Lung (tissue), 17 donors: ENCODE measurements at places on chromosomes 5 and 9. TPM values are rescaled to one million over a fixed set of nuclear protein-coding genes. Genes with fewer than 3 reads are reported as not detected.

DNA sequence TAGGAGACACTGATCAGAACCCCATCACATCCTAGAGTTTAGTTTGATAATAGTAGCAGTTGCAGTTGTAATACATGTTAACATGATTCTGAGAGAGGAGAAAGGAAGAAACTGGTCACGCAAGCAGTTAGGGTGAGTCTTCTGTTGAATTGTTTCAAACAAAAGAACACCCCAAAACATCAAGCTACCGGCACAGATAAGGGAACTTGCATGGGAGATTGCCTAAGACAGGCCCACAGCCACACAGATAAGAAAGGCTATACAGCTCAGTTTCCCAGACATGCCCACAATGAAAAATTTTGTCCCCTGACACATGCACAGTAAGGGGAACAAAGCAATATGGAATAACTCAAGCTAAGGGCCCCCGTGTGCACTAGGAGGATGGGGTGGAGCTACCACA is 15.9 kb downstream of the HSPB3 start:
- DNase-seq, result no peak

DNA sequence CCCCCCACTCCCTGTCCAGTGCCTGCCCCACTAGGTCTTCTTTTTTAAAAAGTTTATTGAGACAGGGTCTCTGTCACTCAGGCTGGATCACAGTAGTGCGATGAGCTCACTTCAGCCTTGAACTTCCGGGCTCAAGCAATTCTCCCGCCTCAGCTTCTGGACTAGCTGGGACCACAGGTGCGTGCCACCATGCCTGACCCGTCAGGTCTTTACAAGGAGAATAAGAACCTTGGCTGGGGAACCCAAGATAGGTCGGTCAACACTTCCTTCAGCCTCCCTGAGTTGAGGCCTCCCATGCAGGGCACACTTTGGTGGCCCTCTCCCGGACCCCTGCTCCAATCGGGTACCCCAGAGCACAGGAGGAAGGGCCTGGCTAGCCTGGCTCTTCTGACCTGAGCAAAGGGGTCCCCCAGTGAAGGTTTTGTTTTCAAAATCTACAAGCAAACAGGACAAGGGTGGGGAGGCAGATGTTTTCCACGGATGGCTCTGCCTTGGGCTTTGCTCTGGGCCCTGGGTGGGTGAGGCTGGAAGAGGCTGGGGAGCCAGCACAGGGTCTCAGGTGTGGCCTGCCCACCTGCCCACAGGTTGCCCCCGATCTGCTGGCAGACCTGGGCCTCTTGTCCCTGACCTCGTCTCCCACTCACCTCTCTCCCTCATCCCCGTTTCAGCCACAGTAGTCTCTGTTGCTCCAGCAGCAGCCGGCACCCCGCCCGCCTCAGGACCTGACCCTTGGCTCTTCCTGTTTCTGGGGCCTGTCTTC is 108.7 kb upstream of the PHYKPL start:
- no peak for DNase-seq

Gene POLE3
- total RNA-seq, result 31.0 TPM

Gene ARID3C
- not detected for total RNA-seq

DNA sequence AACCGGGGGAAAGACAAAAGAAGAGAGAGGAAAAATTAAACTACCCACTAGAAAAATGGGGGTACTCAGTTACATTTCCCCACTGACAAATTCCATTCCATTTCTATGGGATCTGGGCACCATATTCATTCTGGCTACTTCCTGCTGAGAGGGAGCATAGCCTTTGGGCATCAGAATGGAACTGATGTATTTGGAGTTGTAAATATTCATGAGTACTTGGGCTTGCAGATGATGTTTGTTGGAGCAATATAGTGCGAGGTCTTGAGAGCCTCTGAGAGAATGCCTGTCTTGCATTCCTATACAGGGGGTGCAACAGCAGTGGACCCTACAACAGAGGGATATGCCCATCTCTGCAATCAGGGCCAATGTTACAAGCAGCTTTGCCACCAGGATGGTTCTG is 16.7 kb downstream of the GMCL2 start:
- DNase-seq, result no peak

- peak; percentile 47 for DNase-seq
Measured at GRCh38 chr5:124740991-124741583, 5.4 kb downstream of the ZNF608 start.

Gene NSG2
- 1.6 TPM for total RNA-seq

Gene MYORG
- total RNA-seq, result 6.6 TPM

DNA sequence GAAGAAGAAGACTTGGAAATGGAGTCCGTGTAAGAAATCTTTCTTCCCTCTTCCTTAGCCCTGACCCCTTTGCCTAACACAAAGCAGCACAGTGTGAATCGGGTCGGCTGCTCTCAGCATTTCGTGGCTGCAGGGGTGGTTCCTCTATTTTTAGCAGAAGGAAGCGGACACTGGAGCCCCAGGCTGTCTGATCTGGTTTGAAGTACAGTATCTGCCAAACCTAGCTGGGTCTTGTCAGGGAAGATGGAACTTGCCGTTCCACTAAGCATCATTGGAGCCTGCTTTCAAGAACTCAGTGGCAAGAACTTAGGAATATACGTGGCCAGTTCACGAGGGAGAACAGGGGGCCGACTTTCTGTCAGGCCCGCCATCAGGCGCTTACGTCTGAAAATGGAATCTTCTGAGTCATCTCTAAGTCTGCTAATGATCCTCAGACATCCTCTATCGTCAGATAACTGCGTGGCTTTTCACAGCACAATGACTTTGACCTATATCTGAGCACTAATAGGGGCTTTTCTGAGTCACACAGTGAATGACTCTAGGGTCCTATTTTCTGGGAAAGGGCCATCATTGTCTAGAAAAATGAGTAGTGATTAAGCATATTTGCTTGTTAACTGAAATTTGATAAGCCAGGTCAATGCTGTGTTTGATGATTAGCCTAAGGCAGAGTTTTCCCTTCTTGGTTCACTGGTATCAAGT is 43.3 kb upstream of the NCS1 start:
- peak; percentile 46 for DNase-seq

Gene SLC4A9
- 0.18 TPM for total RNA-seq

DNA sequence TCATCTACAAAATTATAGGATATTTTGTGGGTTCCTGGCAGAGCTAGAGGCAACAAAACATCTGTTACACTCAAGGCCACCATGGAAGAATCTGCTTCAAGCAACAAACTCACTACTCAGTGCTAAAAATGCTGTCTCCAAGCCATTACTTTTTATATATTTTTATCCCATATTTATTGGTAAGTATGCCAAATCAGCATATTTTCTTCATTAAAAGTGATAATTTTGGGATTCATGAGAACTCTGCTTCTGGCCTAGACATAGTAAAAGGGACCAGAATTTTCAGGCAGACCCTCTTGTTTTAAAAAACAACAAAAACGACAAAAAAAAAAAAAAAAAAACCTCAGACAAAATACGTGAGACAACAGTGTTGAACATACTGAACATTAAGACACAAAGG is 236.0 kb downstream of the EDIL3 start:
- no peak for DNase-seq

Gene ZNF879
- 3.8 TPM for total RNA-seq

Gene CFAP157
- total RNA-seq, result 40.6 TPM

Gene PCDHB14
- 2.8 TPM for total RNA-seq

GRCh38 chr5:167582283-167582682 is 709.2 kb upstream of the WWC1 start:
- DNase-seq, result no peak

Gene STING1
- 204 TPM for total RNA-seq

Gene SPATA31C1
- not detected for total RNA-seq

GRCh38 chr9:91332546-91333231 is 29.0 kb downstream of the AUH start:
- peak; percentile 67 for DNase-seq

DNA sequence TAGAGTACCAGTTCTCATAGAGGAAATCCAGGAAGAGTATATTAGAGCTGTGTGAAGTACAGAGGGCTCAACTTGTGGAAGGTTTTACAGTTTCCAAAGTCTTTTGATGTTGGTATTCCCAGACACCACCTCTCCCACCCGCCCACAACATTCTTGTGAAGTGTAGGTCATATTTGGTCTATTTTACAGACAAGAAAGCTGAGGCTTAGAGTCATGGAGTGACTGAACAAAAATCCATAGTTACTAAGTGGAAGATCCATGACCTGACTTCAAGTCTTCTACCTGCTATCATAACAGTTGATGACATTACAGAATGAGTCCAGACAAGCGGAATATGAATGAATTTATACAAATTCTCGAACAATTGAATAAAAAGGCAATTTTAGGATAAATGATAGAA is 187.1 kb upstream of the RPS23 start:
- DNase-seq, result no peak

Gene PCDHB3
- total RNA-seq, result 7.8 TPM

Gene MLANA
- total RNA-seq, result not detected

Gene NDST1
- total RNA-seq, result 145 TPM

- no peak for DNase-seq
Measured at GRCh38 chr9:137788561-137789294, 88.9 kb upstream of the CACNA1B start.

GRCh38 chr5:171810227-171810626 is 24.6 kb downstream of the SMIM23 start:
- peak; percentile 64 for DNase-seq

Gene TAF11L2
- not detected for total RNA-seq

GRCh38 chr5:159362220-159362619 is 31.9 kb upstream of the IL12B start:
- DNase-seq, result no peak

Gene NR4A3
- total RNA-seq, result 2.3 TPM

DNA sequence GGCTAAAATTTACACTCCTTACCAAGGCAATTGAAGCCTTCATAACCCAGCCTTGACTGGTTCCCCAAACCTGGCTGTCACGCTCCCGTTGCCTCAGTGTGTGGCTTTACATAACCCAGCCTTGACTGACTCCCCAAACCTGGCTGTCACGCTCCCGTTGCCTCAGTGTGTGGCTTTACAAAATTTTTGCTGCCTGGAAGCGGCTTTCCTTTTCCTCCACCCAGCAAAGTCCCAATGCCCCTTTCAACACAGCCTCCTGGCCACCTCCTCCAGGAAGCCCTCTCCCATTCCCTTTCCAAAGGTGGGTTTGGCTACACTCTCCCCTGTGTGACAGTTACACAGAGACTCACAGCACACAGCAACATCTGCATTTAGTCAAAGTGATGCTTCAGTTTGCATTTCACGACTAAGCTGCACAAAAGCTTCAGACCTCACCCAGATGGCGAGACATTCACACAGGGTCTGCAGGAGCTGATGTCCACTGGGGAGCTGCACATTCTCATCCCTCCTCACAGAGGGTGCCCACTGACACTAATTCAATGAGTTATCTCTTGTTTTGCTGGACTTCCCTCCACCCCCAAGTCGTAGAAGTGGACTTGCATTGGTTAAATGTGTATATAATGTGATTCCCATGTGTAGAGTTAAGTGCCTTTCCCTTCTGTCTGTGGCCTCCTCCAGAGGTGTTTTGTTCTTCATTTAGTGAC is 156.6 kb upstream of the PHYKPL start:
- DNase-seq, result no peak

Gene MEIKIN
- not detected for total RNA-seq

Gene TMOD1
- 7.8 TPM for total RNA-seq

DNA sequence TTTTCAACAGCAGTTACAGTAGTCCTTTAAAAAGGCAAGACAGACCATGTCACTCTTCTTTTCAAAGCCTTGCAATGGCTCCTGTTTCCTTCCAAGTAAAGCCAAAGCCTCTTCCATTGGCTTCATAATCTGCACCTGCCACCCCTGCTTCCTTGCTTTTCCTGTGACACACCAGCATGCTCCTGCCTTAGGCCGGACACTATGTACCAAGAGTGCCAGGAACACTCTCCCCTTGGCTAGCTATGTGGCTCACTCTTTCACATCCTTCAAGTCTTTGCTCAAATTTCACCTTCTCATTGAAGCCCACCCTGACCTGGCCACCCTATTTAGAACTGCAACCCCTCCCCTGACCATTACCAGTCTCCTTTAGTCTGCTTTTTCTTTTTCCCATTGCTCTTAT is 22.2 kb upstream of the TRAF1 start:
- DNase-seq, result no peak
